ENCODE measurements at places on chromosomes 3 and 15. TPM values are rescaled to one million over a fixed set of nuclear protein-coding genes. Genes with fewer than 3 reads are reported as not detected.

- no peak for DNase-seq
Measured at GRCh38 chr3:135057996-135058395, 262.9 kb downstream of the EPHB1 start.

- DNase-seq = no peak
Measured at GRCh38 chr15:63615935-63616334, 18.7 kb downstream of the FBXL22 start.

Gene SETD2
- total RNA-seq = 35.6 TPM

DNA sequence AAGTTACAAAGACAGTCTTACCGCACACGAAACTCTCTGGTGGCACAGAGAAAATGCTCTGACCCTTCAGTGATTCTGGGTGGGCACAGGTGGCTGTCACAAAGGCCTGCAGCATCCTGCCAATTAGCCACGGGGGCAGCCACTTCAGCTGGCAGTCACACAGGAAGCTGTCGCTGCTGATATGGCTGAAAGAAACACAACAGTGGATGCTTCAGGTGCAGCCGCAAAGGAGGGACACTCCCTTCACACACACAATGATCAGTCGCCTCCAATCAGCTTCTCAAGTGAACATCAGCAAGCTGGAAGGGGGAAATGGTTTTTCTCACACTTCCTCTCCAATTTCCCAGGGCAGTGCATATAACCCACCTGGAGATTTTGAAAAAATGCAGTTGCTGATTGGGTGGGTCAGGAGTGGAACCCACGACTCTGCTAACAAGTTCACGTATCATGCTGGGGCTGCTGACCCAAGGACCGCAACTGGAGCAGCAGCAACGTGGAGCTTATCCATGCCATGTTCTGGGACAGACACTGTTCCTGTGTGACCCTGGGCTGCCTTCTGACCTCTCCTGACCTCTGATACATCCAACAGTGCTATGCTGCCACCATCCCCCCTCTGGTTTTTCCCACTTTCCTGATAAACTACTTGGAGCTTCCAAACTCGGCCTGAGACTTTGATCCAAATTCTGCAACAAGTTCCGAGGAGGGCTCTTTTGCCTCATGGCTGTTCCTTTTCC, 106.6 kb downstream of the LRIG1 start:
- peak; percentile 72 for DNase-seq

DNA sequence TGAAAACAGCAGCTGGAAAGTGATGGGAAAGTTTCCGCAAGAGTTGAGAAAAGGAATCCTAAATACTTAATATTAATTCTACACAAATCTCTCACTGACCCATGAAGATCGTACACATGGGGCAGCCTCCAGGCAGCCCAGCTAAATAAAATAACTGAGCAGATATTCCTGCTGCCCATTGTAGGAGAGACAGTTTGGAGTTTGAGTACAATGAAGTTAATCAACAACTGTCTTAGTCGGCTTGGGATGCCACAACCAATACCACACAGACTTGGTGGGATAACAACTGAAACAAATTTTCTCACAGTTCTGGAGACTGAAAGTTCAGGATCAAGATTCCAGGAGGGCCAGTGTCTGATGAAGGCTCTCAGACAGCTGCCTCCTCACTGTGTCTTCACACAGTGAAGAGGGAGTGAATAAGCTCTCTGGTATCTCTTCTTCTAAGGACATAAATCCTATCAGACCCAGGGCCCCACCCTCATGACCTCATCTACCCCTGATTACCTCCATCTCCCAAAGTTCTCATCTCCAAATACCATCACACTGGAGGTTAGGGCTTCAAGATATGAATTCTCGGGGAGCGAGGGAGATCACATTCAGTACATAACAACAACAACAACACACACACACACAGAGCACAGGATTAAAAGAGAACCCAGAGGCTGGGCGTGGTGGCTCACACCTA, 9.7 kb downstream of the TRPM7 start:
- DNase-seq = no peak

Gene GNAT1
- total RNA-seq = not detected

Gene SLC22A13
- 0.22 TPM for total RNA-seq

GRCh38 chr3:177982034-177982433, 554.2 kb upstream of the KCNMB2 start:
- no peak for DNase-seq

GRCh38 chr3:76912841-76913383, 127.0 kb upstream of the ROBO2 start:
- no peak for DNase-seq

DNA sequence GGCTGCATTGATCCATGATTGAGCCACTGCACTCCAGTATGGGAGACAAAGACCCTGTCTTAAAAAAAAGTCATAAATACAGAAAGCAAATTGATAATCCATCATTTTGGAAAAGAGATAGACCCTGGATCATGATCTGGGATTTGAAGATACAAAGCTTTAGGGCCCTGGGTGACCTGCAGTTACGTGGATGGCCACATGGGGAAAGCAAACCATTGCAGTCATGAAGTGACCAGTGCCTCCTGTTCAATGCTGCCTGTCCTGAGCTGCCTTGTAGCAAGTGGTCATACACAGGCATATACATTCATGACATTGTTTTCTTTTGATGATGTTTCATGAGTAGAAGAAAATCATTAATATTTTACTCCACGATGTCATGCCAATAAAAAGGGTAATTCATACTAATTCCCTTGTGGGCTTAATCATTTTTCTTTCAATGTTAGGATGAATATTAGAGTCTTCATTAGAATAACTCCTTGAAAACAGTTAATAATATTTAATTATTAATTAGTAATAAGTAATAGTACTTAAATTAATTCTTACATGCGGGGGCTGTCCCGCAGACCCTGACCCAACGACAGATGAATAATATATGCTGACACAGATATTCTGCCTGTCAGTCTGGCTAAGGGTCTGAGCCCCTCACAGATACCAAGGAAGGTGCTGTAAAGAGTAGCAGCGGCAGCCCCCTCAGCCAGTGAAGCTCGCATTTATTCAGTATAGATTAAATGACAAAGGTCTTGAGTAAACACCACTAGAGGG, 109.0 kb upstream of the UNC13C start:
- DNase-seq = no peak

GRCh38 chr15:76193934-76194333, 117.3 kb downstream of the ETFA start:
- DNase-seq = peak; percentile 10

- DNase-seq = no peak
Measured at GRCh38 chr3:171566803-171567422, 106.7 kb upstream of the TNIK start.

Gene LMAN1L
- 7.9 TPM for total RNA-seq

GRCh38 chr3:142226474-142226873, 1.1 kb upstream of the GK5 start:
- DNase-seq = no peak

GRCh38 chr15:99324700-99325099, 73.4 kb downstream of the LRRC28 start:
- no peak for DNase-seq

DNA sequence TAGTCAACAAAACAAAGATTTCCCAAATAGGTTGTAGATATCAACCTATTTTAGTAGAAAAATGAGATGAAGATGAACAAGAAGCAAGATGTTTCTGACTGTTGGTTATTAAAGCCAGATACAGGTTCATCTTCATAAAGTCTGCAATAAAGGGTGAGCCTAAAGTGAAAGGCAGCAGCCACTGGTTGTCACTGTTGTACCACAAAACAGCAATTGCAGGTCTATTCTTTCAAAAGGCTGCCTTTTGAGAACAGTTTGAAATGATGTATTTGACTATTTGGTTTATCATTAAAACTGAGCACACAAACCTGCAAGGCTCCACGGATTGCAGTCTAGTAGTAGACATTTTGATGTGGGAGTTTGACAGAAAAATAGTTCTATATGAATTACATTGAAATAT, 543.4 kb downstream of the GBE1 start:
- no peak for DNase-seq

DNA sequence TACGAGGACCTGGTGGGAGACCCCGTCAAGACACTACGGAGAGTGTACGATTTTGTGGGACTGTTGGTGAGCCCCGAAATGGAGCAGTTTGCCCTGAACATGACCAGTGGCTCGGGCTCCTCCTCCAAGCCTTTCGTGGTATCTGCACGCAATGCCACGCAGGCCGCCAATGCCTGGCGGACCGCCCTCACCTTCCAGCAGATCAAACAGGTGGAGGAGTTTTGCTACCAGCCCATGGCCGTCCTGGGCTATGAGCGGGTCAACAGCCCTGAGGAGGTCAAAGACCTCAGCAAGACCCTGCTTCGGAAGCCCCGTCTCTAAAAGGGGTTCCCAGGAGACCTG, 2.5 kb downstream of the CHST2 start:
- DNase-seq = no peak

- no peak for DNase-seq
Measured at GRCh38 chr3:133238015-133238414, 161.8 kb upstream of the BFSP2 start.

Gene ATP13A5
- not detected for total RNA-seq

DNA sequence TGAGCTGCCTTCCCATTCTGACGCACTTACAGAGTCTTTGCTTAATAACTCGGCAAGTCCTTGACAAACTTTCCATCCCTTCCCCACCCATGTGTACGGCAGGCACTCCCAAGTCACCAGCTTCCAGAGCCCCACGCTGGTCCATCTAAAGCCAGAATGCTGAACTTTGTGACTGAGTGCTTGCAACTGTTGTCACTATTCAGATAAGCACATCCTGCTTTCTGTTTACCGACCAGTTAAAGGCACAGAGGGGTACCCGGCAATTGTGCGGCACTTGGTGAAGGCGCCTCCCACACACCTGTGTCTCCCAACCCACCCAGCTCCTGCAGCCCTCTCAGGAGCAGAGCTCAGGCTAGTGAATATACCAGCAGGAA, 430.6 kb downstream of the FOXP1 start:
- no peak for DNase-seq

GRCh38 chr3:189458528-189458927, 172.7 kb upstream of the TP63 start:
- no peak for DNase-seq

DNA sequence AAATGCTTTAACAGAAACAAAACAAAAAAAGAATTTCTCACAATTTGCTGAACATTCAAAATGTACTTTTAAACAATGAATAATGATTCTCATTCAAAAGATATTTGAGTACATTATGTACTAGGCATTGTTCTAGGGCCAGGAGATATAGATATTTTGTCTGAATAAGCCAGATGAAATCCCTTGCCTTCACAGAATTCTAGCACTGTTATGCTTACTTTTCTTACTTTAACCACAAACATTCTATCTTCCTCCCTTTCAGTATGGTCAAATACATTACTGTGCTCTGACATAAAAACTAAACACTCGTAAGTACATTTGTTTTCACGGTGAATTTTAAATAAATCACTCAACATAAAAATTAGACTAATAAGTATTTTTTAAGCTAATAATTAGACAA, 116.7 kb downstream of the ADAM10 start:
- DNase-seq = no peak

DNA sequence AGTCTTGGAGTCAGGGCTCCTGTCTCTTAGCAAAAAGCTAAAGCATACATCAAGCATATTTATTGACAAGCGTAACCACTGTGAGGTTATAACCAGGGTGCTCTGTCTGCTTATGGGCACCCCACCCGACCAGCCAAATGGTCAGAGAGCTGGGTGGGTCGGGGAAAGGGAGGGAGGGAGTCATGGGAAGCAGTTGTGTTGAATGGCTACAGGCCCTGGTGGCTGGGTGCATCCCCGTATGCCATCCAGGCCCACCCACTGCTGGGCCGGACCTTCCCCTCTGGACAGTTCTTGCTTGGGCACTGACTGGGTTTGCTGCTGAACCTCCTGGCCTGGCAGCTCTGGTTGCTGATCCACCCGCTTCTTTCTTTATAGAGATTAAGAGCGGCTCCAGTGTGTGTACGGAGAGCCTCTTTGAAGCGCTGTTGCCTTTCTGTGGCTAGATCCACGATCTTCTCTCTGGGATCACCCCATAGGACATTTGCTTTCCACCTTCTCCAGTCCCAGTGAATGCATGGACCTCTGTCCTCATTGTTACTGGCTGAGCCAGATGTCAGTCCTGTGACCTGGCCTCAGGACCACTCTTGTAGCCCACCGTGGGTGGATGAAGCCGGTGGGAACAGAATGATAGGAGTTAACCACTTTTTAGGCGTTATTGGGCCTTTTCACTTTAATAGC, 59.6 kb downstream of the SMAD3 start:
- no peak for DNase-seq

GRCh38 chr3:75101329-75102147, 487.1 kb upstream of the CNTN3 start:
- DNase-seq = no peak

GRCh38 chr15:91844928-91845327, 8.6 kb upstream of the SLCO3A1 start:
- DNase-seq = no peak

GRCh38 chr3:9732080-9732739, 675 bp downstream of the BRPF1 start:
- DNase-seq = no peak

GRCh38 chr3:183845608-183846288, 20.4 kb upstream of the MAP6D1 start:
- DNase-seq = no peak

DNA sequence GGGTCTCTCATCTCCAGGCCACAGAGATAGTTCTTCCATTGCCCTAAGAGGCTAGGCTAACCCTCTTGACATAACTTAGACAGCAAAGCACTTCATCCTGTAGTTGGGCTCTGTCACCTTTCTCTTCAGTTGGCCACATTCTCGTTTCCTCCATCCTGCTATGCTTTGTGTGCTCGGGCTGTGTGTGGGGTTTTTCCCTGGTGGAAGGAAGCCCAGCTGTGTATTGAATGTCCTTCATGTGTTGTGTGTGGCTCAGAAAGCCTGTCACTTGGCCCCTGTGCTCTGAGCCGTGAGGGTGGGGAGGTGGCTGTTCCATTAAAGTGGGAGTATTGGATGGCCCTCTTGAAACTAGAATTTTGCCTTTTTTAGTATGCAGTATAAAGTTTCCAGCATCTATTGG, 8.8 kb upstream of the EXOG start:
- DNase-seq = no peak

All from cardiac septum (tissue), 1 donor.